ENCODE measurements at places on chromosomes 6 and 20. TPM values are rescaled to one million over a fixed set of nuclear protein-coding genes. Genes with fewer than 3 reads are reported as not detected.

DNA sequence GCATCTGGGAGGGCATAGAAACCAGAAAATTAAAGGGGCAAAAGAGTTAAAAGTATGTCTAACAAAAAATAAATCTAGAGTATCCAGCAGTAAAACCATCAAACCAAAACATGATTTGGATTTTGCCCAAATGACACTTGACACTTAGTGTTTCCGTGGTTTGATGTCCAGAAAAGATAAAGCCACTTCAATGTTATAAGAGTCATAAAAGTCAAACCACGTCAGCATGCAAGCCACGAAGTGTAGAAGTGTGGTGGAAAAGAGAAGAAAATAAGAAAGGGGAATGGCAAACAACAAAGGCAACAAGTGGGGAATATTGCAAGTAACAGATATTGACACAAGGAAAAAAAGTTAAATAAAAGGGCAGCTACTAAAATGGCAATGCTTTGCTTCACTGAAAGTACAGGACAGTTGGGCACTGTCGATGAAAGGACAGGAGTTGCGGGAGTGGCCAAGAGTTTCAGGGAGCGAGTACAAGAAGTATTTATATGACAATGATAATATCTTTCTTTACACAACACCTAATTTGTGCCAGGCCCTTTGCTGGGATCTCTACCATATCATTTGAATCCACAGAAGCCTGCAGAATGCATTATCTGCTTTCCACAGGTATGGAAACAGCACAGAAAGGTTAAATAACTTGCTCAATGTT lies 6.3 kb upstream of the HDDC2 start:
- no peak for DNase-seq

DNA sequence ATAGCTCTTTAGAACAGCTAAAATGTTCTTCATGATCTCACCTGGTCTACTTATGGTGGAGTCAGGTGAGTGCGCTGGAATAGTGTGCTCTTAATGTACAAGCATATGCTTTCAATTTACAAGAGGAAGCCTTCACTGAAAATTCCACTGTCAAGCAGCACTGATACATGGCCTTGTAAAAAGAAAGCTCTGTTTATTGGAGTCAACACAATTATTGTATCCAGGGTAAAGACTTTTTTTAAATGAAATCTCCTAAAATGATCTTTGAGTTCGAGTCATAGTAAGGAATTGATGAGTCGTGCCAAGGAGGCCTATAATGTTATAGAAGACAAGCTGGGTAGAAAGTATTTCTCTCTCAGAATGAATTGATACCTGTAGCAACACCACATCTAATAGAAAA lies 41.6 kb upstream of the CARMIL1 start:
- DNase-seq: no peak

NR2E1 gene
- total RNA-seq: not detected

DNA sequence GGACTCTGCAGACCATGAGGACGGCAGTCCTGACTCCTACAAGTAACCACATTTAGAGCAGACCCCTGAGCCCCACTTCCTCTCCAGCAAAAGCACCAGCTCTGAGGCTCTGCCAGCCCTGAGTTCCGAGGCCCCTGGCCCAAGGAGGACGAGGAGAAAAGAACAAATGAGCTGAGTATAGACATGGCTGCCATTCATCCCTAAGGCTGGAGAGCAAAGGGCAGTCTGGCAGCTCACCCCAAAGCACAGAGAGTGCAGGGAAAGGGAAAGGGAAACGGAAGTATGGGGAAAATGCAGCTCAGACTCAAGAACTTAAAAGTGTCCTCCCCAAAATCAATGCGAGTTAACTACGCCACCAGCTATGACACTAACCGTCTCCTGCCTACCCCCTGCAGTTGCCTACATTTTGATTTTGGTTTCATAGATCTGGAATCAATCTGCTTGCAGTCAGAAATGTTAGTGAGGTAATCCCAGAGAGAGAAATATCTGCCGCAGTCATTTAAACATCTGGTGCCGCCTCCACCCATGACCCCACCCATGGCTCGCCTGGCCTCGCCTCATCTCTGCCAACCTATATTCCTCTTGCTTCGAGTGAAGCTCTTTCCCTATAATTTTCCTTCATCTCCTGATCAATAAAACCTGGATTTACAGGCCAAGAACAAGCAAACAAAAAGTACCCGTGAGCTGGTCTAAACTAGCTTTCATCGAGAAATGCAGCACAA lies 49.6 kb upstream of the AFDN start:
- DNase-seq: no peak

DNA sequence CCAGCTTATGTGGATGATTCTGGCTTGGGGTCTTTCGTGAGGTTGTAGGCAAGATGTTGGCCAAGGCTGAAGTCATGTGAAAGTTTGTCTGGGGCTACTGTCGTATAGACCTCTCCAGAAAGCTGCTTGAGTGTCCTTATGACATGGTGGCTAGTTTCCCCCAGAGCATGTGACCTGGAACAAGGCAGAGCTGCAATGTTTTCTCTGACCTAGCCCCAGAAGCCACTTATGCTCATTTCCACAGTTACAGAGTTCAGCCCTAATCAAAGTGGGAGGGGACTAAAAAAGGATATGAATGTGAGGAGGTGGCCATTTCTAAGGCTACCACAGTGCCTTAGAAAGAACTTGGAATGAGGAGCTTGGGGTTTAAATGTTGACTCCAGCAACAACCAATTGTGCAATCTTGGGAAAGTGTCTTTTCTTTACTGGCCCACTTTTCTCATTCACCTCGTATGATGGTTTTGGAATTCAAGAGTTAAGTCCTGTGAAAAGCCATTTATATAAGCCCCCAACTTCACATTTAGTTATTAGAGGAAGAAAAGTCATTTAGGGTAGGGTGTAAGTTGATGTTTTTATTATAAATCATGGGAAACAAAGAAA lies 5.9 kb upstream of the ASXL1 start:
- no peak for DNase-seq

GRCh38 chr6:13593720-13594119 lies 19.3 kb downstream of the SIRT5 start:
- DNase-seq: no peak

BTN1A1 gene
- total RNA-seq: not detected

ZBTB46 gene
- 1.1 TPM for total RNA-seq

TMEM217 gene
- 2.1 TPM for total RNA-seq

LAMA5 gene
- total RNA-seq: 1.0 TPM

VSX1 gene
- total RNA-seq: not detected

MEI4 gene
- total RNA-seq: not detected

GPR6 gene
- not detected for total RNA-seq

DNA sequence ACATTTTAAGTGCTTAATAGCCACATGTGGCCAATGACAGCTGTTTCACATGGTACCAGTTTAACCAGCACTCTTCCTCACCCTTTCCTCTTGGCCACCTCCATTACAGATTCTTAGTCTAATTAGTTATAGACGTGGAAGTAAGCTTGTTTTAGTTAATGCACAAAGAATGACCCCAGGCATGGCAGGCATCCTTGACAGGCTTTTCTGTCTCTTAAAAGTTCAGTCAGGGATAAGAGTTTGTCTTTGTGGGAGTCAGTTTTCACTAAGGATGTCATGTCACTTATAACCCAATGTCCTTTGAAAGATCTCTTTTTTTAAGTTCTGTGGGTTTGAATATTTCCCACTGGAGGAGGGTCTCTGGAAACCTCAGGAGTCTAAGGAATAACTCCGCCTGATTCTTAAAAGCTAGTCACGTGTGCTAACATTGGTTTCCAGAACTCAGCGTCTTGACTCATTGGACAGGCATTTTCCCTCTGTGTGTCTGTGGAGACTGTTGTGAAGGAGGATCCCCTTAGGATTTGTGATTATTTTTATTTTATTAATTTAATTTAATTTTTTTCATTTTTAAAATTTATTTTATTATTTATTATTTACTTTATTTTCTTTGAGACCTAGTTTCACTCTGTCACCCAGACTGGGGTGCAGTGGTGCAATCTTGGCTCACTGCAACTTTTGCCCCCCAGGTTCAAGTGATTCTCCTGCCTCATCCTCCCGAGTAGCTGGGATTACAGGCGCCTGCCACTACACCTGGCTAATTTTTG lies 171.4 kb downstream of the ZFAND3 start:
- no peak for DNase-seq

All from natural killer cell (primary cell).